ACHN (cell line): ENCODE measurements at places on chromosomes 16 and 17.

DNA sequence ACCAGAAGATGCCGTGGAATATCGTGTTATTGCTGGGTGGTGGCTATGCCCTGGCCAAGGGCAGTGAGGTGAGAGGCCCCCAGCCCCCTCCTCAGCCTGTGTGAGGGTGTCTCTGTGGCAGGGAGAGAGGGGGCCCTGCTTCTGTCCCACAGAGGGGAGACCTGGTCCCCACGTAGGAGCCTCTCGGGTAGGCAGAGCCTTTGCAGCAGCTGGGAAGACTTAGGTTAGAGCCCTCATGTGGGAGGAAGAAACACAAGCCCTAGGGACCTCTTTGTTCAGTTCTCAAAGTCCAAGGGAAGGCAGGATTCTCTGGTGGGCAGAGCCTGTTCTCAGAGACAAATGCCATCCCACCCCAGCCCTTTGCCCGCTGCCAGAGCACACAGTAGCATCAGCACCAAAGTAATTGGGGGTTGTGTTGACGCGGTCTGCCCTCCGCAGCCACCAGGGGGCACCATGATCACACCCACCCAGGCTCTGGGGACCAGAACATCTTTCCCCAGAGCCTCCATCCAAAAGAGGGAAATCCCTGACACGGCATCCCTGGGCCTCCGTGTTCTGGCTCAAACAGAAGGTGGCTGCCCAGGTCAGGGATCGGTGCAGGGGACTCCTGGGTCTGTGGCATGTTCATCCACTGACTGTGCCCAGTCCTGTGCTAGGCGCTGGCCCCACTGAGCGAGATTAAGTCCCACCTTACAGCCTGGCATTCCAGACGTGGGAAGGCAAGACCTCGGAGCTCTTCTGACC is 11.5 kb upstream of the FOXN1 start:
- peak; percentile 66 for DNase-seq

GRCh38 chr16:1565083-1565805 is 31.8 kb downstream of the TMEM204 start:
- no peak for DNase-seq

DNA sequence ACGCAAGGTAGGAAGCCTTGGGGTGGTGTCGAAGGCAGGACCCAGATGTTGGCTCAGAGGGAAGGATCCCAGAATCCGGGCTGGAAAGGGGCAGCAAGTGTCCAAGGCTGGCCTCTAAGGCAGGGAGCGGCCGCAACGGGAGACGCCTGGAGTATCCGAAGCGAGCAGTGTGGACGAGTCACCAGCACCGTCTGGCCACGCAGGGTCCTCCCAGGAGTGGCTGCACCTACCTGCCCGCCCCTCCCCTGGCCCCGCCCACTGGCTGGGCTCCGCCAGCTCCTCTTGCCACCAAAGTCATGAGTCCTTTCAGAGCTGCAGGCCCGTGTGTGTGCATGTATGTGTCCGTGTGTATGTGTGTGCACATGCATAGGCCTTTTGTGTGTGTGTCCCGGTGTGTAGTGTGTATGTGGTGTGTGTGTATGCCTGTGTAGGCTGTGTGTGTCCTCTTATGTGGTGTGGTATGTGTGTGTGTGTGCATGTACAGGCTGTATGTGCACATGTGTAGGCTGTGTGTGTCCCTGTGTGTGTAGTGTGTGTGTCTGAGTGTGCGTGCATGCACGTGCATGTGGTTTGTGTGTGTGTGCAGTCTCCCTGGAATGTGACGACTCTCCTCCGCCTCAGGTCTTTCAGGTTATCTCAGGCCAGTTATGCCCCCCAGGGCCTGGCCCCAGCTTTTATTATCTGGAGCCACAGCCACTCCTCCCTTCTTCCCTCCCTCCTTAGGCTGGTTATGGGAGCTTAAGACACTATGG is at the start of gene PRSS8:
Gene PRSS8 (minus strand): TSS at position 193 of the 752 bp plus-strand sequence. CDS start 229 bp downstream, outside the sequence.
- DNase-seq = peak; percentile 46

DNA sequence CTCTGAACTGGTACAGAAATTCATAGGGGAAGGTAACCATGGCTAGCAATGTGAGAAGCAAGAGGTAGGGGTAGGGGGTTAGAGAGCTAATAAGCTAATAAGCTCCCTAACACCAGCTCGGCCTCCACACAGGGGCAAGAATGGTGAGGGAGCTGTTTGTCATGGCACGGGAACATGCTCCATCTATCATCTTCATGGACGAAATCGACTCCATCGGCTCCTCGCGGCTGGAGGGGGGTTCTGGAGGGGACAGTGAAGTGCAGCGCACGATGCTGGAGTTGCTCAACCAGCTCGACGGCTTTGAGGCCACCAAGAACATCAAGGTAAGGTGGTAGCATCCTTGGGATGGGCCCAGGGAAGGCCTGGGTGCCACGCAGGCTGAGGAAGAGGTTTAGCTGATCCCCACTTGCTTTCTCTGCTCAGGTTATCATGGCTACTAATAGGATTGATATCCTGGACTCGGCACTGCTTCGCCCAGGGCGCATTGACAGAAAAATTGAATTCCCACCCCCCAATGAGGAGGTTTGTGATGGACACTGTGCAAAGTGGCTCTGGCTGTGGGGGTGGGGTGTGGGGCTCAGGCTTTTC is 3.5 kb upstream of the FTSJ3 start:
- DNase-seq = no peak

DNA sequence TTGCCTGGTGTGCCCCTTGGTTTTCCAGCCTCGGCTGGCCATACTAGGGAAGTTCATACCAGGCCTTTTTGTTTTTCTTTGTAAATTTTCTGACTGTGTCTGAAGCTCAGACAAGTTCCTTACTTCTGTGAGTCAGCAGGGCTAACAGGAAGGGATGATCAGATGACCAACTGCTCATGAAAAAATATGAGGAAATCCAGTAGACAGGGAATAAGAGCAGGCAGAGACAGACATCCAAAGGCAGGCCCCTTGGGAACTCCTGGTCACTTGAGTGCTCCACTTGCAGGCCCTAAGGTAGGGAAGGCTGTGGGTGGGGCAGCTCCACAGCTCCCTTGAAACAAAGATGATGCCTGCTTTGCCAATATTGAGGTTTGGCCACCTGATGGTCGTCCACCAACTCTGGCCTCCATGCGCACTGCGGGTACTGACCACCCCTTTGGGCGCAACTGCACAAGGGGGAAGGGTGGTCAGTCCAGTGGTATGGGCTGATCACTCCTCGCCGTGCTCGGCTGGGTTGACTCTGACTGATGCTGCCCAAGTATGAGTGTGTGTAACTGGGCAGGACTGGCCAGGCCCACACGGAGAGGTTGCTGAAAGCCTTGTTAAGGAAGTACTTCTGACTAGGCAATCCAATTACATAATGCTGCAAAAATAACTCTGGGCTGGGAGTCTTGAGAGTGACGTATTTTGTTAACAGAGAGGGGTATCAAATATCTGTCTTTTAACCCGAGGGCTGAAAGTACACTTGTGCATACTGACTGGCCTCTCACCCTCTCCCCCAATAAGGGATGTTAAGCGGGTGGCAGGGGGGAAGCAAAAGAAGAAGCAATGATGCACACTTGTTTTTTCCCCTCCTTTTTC is 20.8 kb upstream of the ZFHX3 start:
- DNase-seq = peak; percentile 74

GRCh38 chr17:58534901-58535421 is 20.5 kb upstream of the MTMR4 start:
- peak; percentile 38 for DNase-seq

DNA sequence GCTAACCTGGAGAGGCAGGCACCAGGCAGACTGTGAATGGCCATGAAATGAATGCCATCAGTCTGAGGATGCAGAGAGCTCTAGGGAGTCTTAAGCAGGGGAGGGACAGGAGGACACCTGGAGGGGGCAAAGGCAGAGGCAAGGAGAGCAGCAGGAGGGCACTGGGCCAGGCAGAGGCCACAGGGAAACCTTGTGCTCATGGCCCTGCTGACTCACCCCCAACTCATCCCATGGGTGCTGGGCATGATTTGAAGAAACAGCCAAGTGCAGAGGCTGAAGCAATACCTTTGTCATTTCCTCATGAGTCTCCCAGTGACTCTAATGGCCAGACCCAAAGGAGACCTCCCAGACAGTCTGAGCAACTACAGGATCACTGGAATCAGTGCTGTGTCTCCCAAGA is 141.4 kb downstream of the TMEM132E start:
- DNase-seq = peak; percentile 53

- no peak for DNase-seq
Measured at GRCh38 chr17:59152925-59153324, 2.1 kb downstream of the SKA2 start.

DNA sequence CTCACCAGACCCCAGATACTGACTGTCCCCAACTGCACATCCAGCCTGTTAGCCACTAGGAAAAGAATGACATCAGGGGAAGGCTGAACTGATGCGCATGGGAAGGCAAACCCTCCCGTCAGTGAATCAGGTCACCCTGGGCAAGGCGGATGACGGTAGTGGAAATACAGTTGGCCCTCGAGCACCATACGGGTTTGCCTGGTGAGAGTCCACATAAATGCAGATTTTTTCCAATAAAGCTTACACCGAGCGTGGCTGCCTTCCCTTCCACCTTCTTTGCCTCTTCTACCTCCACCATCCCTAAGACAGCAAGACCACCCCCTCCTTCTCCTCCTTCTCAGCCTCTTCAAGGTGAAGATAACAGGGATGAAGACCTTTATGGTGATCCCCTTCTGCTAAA is 236.1 kb upstream of the TNRC6C start:
- DNase-seq = no peak

DNA sequence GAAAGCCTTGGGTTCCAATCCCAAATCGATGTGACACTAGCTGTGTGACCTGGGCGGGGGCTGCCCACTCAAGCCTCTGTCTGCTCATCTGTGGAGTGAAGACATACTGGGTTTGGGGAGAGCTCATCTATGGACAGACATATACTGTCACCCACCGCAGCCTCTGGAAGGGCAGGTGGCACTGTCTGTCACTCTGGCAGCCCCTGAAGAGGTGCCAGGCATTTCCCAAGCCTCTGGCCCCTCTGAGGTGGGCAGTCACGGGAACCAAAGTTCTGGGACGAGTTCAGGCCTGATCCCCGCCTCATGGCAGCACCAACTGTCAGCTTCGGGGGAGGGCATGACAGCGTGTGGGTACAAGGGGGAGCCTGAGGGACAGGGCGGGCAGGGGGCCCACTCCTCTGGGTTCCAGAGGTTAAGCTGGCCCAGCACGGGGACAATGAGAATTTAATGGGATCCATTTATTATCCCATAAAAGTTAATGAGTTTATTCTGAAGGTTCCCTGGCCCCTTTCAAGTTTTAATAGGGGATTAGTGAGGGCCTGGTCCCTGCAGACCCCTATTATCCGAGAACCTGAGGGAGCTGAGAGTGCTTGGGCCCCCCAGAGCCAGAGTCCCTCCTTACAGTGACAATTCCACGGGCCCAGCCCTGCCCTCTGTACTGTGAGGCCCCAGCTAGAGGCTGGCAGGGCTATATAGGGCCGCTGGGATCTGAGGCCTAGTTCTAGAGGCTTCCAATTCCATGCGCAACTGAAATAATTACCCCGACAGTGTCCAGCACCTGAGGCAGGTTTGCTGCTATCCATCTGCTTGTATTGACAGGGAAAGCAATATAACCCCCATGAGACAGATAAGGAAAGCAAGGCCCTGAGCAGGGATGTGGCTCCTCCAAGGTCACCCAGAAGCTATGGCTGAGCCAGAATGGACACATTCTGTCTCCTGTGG is 18.8 kb downstream of the SEZ6 start:
- no peak for DNase-seq

DNA sequence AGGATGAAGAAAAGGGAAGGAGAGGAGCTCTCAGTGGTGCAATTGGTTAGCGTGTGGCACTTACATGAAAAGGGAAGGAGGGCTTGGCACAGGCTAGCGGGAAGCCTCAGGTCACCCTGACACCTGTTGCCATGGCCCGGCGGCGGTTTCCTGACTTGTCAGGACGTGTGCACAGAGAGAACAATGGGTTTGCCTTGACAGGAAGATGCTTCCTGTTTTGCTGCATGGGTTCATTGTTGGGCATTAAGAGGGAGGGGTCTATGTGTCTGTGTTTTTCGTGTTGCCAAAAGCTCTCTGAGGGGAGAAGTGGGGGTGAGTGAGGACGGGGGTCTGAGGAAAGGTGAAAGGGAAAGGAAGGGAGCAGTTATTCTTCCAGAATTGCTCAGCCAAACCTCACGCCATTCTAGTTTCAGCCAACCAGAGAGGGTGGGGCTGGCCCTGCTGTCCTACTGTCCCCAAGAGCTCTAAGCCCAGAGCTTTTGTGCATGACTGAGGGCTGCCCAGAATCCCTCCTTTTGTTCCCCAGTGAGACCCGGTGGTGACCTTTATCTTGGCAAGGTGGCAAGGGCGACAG is 17.1 kb upstream of the CCR7 start:
- DNase-seq = no peak

DNA sequence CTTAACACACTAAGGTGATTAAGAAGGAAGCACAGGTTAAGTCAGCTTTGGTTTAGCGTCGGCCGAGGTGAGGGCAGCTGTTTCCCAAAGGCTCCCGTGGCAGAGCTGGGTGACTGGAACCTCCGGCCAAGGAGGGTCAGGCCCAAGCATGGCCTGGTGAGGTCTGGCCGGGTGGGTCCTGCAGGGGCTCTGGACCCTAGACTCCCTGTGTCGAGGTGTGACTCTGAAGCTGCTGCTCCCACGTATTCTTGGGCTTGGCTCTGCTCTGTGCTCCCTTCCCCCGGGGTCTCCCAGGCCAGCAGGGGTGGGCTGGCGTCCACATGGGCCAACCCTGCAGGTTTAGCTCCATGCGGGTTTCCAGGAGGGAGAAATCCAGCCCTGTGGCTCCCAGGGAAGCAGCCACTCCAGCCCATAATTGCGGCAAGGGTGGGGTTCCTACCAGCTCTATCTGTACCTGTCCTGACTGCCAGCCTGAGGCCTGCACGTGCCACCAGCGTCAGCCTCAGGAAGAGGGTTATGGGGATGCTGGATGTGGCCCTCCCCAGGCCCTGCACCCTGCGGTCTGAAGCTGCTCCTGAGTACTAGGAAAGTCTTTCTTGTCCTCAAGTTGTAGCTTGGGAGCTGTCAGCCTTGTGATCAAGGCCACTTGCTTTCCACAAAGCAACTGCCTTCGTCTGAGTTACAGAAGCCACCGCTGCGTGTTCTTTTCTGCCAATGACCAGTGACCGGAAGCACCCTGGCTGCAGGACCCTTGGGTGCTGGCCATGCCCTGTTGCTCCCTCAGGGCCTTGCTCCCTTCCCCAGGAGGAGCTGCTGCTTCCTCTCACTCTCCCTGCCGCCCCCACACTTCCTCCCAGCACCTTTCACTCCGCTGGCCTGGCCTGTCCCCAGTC is 4.8 kb downstream of the CDK5R1 start:
- DNase-seq = no peak
